ENCODE measurements at places on chromosomes 11 and 22.

DNA sequence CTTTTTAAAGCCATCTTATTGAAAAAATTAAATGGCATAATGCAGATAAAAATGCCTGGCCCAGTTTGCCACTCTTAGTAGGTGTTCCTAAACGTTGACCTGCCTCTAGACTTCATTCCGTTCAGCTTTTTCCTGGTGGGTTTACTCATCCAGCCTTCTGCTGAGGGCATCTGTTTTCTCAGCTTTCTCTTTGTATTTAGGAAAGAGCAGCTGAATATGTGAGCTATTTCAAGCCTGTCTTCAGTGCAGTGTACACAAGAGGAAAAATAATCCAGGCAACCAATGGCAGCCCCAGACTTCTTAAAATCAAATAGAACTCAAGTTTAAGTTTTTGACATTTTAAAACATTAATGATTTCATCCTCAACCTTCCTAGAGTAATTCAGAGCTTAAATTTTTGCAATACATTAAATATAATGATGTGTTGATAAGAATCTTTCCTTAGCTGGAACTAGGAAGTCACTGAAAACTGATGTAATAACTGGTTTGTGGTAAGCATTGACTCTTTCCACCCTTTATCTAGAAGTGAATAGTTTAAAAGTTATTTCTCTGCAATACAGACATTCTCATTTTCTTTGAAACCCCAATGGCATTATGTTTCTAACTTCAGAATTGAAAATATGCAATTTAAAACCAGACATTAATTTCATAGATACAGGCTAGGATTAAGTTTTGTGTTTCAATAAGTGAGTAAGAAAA is 165.4 kb downstream of the AASDHPPT start:
- DNase-seq, result no peak

DNA sequence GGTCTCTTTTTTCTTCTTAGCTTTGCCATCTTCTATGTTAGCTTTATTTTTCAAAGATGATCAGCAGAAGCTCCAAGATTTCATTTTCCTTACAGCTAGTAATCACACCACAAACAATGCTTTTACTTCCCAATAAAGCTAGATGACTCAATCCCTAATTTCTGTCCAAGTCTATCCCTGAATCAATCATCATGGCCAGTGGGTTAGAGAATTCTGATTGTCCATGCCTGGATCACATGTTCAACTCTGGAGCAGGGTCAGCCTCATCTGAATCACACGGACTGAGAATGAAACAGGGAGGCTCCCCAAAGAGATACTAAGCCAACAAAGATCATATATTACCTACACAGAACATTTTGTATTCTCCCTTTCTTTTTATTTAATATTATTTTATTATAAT is 79.6 kb downstream of the BBOX1 start:
- DNase-seq, result no peak

GRCh38 chr11:14308114-14308896 is 50.7 kb downstream of the RRAS2 start:
- no peak for DNase-seq

GRCh38 chr11:65127473-65128181 is 5.5 kb downstream of the MRPL49 start:
- DNase-seq, result no peak

- DNase-seq, result no peak
Observed at GRCh38 chr11:134801570-134801969, 389.5 kb upstream of the B3GAT1 start.

- no peak for DNase-seq
Observed at GRCh38 chr11:1930462-1930830, 10.9 kb downstream of the TNNT3 start.

DNA sequence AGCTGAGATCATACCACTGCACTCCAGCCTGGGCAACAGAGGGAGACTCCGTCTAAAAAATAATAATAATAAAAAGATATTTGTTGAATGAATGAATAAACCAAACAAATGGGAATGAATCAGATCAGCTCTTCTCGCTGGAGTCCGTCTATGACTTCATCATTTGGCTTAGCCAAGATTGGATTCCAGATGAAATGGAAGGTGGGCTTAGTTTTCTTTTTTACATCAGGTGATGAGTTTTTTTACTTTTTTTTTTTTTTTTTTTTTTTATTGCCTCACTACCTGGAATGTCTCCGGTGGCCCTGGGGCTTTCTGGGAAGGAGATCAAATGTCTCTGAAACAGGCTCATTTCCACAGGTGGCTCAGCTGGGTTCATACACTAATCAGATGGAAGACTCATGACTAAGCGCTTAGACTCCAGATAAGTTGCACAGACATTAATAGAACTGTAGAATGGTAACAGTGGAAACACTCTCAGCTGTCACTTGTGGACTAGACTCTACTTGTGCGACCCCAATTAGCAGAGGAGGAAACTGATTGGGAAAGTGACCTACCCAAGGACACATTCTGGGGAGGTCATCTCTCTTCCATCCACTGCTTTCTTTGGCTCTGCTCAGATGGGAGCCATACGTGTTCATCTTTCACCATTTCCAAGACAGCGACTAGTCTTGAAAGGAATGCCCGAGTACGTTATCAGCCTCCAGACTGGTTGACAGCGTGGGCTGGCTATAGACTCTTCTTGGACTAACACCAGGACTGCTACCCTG is 20.5 kb upstream of the RBFOX2 start:
- no peak for DNase-seq

DNA sequence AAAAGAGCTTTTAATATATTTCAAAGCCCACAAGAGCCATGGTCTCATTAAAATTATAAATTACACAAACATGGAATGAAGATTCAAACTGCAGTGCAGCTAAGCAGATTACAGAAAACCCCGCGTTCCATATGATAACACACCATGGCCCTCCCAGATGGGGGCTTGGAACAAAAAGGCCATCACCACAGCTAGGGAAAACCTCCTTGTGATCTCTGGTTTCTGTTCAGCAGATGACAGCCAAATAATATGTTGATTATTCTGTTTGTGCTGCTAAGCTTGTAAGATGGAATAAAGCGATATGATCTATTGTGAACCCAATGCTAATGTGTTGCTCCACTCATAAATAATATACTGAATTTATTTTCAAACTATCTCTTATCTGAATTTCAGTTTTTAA is 28.5 kb downstream of the IMMP1L start:
- DNase-seq, result no peak

DNA sequence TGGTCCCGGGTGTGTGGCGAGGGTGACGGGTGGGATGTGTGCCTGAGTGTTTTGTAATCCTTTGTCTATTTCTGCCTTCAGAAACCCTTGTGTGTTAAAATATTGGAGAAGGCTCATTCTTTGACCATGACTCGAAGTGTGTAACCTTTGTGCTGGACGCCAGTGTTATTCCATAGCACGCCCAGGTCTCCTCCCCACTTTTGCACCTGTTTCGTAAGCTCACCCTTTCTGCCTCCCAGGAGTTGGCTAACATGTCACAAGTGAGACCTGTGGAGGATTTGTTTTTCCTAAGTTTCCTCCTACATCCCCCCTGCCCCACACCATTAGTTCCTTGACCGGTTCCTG is 382 bp downstream of the C11orf54 start:
- peak; percentile 29 for DNase-seq

GRCh38 chr11:1291295-1292017 is 18.0 kb downstream of the TOLLIP start:
- no peak for DNase-seq

DNA sequence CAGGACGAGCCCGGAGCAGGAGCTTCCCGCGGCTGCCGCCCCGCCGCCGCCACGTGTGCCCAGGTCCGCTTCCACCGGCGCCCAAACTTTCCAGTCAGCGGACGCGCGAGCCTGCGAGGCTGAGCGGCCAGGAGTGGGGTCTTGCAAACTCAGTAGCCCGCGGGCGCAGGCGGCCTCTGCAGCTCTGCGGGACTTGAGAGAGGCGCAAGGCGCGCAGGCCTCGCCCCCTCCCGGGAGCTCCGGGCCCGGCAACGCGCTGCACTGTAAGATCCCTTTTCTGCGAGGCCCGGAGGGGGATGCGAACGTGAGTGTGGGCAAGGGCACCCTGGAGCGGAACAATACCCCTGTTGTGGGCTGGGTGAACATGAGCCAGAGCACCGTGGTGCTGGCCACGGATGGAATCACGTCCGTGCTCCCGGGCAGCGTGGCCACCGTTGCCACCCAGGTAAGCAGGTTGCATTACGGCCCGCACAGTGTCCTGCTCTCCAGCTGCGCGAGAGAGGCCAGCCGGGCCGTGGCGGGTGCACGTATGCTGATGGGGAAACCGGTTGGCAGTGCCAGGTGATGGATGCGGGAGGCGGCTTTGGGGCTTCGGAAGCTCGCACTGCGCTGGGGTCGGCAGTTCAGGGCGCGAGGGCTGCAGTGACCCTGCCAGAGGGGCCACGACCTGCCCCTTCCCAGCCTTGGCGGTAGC is 2.0 kb downstream of the SLC6A5 start:
- DNase-seq, result no peak

DNA sequence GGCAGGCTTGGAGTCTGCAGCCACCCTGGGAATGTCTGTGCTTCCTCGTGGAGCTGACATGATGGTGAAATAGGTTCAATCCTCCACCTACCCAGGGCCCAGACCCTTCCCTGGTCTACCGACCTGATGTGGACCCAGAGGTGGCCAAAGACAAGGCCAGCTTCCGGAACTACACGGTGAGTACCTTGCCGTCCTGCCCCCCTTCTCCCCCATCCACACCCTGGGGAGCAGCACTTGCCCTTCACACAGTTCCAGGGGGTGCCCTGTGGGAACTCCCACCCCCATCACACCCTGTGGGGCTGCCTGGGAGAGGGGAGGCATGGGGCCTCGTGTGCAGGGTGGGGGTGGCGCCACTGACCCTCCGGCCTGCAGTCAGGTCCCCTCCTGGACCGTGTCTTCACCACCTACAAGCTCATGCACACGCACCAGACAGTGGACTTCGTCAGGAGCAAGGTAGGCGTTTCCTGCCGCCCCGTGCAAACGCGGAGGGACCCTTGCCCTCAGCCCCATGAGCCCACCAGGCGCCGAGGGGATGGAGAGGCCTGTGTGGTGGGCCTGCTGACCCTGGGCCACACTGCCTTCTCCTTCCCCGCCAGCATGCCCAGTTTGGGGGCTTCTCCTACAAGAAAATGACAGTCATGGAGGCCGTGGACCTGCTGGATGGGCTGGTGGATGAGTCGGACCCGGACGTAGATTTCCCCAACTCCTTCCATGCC is 789 bp downstream of the MIOX start:
- DNase-seq, result no peak

DNA sequence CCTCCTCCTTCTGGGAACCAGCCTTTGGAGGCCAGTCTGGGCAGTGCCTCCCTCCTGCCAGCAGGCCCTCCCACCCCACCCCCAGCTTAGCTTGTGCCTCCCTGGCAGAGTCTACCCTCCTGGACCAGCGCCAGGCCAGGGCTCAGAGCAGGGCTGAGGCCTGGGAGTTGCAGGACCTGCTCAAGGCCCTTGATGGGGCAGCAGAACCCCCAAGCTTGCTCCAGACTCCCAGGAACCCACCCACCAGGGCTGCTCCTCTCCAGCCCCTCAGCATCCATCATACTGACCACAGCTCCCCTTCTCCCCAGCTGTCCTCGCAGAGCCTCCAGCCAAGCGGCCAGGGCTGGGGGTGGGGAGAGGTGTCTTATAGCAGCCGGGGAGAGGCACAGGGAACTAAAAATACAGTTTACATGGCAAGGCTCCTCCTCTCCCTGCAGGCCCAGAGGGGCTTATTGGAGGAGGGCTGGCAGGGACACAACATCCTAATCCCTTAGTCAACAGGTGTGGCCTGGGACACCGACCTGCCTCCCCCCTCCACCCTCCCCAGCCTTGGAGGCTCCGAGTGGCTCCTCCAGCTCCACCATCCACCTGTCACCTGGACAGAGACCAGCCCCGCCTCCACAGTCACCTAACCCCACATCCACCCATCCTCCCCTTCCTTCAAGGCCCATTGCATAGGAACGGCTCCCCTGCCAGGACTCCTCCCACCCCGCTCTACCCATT is 5.2 kb upstream of the MB start:
- DNase-seq, result no peak

DNA sequence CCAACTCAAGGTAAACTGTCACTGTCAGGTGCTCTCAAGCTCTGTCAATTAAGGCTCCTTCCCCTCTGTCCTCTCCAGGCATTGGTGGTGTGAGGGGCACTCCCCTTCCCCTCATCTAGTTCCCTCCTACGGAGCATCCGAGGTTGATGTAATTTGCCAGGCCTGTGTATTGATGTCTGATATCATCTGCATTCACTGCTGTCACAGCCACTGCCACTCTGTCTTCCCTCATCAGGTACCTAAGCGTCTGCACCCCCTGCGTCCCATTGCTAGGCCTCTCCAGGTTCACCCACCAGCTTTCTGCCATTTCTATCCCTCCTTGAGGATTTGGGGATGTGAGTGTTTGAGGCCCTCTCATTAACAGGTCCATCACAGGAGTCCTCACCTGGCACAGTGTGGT is 50.0 kb upstream of the SYT13 start:
- no peak for DNase-seq

DNA sequence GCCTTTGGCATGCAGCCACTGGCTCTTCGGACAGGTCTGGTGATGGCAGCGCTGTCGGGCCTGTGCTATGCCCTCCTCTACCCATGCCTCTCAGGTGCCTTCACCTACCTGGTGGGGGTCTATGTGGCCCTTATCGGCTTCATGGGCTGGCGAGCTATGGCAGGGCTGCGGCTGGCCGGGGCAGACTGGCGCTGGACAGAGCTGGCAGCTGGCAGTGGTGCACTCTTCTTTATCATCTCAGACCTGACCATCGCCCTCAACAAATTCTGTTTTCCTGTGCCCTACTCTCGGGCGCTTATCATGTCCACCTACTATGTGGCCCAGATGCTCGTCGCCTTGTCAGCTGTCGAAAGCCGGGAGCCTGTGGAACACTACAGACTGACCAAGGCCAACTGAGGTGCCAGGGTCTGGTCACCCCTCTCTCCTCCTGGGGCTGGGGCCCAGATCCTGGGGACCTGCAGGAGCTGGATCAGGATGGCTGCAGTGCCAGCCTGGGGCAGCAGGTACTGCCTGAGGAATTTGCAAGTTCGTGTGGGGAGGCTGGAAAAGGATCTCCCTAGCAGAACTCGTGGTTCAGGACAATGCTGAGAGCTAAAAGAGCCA is 3.1 kb downstream of the TMEM86A start:
- no peak for DNase-seq

DNA sequence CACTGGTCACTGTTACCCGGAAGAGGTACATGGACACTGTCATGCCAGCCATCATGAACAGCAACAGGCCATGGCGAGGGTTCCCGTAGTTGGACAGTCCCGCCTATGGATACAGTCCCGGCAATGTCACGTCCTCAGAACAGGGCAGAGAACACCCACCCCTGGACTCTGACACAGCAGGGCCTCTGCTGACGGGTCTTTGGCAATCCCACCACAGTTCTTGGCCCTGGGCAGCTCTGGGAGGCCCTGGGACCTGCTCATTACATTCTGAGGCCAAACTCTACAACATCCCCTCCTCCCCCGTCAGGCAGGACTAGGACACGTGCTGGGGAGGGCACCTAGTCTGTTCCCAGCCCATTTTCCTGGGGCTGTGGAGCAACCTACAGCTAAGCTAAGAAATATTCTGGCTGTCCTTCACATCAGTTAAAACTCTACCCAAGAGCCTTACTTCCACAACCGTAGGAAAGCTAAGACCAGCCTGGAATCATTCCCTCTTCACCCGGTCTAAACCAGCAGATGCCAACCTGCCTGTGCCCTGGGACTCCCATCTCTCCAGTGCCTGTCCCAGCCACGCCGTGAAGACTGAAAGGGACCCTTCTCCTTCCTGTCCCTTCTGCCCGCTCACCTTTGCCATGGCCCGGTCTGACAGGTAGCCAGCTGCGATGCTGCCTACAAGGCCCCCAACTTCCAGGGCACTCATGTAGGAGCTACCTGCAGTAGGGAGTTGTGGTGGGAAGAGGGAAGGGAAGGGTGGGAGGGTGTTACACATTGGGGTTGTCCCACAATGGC is 4.5 kb downstream of the SLC37A4 start:
- DNase-seq, result no peak

GRCh38 chr11:91932151-91932821 is 292.3 kb upstream of the FAT3 start:
- no peak for DNase-seq

GRCh38 chr11:69654660-69655478 is 13.9 kb downstream of the CCND1 start:
- DNase-seq, result no peak

Measured in CD4-positive, alpha-beta T cell treated with Interleukin-4 for 1 hour (primary cell).